ENCODE measurements at places on chromosomes 7 and 10. TPM values are rescaled to one million over a fixed set of nuclear protein-coding genes. Genes with fewer than 3 reads are reported as not detected.

DNA sequence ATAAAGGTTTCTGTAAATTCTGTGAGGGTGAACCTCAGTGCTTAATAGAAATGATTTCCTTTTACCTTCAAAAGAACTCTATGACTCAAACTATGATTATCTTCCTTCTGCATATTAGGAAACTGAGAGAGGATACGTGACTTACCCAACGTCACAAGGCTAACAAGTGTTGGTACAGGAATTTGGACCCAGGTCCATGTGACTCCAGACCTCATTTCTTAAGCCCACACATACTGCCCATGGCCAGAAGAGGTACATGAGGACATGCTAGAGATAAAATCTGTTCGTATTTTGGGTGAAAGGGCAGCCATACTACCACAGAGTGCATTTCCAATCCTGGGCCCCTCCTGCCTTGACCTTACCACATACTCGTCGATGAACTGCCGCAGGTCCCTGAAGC lies 61.5 kb upstream of the TM9SF3 start:
- no peak for DNase-seq

GRCh38 chr10:84511106-84511505 lies 182.7 kb downstream of the CCSER2 start:
- no peak for DNase-seq

DNA sequence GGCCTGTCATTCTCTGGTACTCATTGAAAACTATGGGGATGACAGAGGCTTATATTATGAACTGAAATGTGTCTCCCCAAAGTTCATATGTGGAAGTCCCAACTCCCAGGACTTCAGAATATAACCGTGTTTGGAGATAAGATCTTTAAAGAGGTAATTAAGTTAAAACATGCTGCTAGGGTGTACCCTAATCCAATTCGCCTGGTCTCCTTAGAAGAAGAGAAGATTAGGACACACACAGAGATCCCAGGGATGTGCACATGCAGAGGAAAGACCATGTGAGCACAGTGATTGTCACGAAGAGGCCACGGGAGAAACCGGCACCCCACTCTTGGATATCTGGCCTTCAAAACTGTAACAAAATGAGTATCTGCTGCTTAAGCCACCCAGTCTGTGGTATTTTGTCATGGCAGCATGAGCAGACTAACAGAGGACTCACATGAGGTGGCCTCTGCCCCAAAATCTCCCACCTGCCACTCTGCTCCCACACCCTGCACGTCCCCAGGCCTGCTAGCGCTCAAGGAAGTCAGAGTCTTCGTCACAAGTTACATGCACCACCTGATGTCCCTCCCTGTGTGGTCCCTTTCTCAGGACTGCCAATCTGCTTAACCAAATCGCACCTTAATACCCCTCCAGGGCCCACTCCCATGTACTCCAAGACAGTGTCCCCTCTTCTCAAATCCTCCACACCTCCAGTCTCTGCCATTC lies 26.8 kb downstream of the PLAC9 start:
- DNase-seq, result no peak

DNA sequence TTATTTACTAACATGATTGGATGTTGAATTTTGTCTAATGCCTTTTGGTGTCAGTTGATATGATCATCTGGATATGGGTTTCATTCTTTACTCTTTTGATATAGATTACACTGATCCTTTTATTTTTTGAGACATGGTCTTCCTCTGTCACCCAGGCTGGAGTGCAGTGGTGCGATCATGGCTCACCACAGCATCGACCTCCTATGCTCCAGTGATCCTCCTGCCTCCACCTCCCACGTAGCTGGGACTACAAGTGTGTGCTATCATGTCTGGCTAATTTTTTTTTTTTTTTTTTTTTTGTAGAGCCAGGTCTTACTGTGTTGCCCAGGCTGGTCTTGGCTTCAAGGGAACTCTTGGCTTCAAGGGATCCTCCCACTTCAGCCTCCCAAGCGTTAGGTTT lies 27.1 kb downstream of the BMS1 start:
- no peak for DNase-seq

GRCh38 chr10:24390146-24390700 lies 181.3 kb downstream of the KIAA1217 start:
- no peak for DNase-seq

- peak; percentile 12 for DNase-seq
These were observed 24.1 kb upstream of the PNLIP start for GRCh38 chr10:116521424-116522290.

DNA sequence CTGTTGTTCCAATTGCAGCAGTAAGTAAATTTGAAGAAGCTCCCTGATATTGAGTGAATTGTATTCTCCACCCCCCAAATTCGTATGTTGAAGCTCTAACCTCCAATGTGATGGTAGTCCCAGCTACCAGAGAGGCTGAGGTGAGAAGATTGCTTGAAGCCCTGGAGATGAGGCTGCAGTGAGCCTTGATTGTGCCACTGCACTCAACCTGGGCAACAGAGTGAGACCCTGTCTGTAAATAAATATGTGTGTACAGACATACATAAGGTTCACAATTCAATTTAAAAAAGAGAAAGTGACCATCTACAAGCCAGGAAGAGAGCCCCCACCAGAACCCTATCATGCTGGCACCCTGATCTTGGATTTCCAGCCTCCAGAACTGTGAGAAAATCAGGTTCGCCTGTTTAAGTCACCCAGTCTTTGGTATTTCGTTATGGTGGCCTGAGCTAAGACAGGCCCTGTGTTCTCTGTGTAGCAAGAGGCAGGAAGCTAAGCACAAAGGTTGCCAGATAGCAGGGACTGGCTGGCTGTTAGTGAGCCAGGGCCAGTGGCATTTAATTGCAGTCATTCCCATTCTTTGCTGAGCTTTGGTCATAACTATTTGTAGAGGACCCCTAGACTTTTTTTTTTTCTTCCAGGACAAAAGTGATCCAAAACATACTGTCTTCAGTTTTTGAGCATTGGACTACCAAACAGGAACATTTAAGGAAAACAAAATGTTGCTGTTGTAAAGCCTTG lies 45.6 kb downstream of the AUTS2 start:
- peak; percentile 67 for DNase-seq

- no peak for DNase-seq
These were observed 87.8 kb upstream of the DKK1 start for GRCh38 chr10:52226197-52226847.

GRCh38 chr10:102660888-102661657 lies 16.8 kb downstream of the TRIM8 start:
- DNase-seq, result no peak

DNA sequence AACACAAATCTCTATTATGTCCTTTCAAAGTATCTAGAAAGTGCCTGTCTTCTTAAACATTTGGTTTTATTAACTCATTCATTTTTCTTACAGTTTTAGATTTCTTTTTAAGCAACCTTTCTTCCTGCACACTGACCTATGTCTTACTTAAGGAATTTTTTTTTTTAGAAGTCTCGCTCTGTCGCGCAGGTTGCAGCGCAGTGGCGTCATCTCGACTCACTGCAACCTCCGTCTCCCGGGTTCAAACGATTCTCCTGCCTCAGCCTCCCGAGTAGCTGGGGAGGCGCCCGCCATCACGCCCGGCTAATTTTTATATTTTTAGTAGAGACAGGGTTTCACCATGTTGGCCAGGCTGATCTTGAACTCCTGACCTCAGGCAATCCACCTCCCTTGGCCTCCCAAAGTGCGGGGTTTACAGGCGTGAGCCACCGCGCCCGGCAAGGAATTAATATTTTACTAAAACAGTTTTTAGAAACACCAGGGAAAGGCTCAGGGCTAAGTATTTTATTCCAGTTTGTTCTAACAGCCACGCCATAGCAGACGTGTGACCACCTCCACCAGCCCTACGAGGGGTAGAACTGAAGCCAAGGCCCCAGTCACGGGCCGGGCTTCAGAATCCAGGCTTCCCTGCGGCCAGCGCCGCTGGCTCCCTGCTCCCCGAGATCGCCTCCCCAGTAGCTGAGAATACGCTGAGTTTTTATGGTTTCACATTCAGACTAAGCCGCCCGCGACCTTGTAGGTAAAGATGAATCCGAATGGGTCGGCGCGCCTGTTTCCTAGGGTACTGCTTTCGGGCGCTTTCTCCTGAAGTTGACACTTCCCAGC lies 941 bp upstream of the LUC7L2 start:
- DNase-seq, result no peak

- peak; percentile 14 for DNase-seq
These were observed 31.2 kb downstream of the SNX8 start for GRCh38 chr7:2283074-2283473.

Gene ZNF117
- 0.70 TPM for total RNA-seq

DNA sequence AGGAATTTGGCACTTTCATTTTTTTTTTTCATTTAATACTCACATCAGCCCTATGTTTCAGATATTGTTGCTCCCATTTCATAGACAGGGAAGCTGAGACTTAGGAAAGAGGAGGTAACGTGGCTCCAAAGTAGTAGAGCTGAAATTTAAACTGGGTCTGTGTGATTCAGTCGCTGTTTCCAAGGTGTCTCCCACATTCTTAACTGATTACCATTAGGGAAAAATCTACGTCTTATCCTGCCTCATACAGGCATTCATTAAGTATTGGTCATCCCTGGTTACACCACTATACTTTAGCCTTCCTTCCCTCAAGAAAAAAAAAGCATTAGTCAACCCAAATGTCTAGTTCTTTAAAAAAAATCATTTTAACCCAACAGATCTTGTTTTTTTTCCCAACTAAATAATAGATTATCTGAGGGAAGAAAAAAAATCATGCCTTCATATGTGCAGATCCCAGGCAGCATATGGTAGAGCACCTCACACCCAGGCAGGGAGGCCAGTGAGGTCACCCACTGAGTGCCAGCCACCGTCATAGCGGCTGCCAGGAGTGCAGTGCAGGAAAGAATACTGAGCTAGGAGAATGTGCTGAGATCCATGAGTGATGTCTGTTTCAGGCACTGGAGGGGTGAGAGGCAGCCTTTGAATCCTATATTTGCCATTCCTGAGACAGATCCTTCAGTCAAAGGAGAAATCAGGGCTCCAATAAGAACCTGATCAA lies 59.0 kb upstream of the SORCS3 start:
- no peak for DNase-seq

- DNase-seq, result no peak
These were observed 106.2 kb downstream of the TWIST1 start for GRCh38 chr7:19011212-19011611.

DNA sequence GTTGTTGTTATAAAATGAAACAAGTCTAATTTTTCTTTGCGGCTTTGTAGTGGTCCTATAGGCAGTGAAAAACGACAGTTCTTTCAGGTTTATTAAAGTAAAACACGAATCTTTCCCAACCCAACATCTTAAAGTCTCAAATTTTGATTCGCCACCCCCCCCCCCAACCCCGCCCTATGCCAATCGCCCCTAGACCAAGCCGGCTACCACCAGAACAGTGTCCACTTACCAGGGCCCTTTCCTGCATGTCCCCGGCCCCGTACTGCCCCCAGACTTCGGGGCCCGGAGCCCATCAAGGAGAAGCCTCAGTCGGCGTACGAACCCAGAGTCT lies 335 bp upstream of the CHCHD1 start:
- DNase-seq, result no peak

Gene AGAP5
- 24.6 TPM for total RNA-seq

Gene TRIM74
- total RNA-seq, result not detected

Gene KLLN
- not detected for total RNA-seq

Gene STEAP2
- 5.8 TPM for total RNA-seq

DNA sequence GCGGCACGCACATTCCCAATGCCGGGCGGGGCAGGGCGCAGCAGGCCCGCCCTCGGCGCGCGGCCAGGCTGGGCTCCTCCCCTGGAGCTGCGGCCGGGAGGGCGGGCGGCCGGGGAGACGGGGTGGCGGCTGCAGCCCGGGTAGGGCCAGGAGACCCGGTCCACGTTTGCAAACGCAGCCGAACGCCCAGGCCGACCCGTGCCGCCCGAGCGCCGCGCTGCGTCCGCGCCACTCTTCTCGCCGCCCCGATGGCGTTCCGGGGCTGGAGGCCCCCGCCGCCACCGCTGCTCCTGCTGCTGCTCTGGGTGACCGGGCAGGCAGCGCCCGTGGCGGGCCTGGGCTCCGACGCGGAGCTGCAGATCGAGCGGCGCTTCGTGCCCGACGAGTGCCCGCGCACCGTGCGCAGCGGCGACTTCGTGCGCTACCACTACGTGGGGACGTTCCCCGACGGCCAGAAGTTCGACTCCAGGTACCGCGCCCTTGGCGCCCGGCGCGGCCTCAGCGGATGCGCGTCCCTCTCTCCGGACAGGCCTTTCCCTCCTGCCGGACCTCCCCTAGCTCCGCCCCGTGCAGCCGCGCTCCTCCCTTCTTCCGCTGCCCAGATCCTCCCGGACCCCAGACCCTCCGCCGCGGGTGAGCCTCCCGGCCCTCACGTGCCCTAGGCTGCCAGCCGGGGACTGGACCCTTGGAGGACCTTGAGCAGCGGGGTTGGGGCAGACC lies at the start of gene FKBP9:
Gene FKBP9 (plus strand): TSS at position 115 of the 720 bp plus-strand sequence. CDS start 134 bp downstream, at position 249.
- DNase-seq, result peak; percentile 61

DNA sequence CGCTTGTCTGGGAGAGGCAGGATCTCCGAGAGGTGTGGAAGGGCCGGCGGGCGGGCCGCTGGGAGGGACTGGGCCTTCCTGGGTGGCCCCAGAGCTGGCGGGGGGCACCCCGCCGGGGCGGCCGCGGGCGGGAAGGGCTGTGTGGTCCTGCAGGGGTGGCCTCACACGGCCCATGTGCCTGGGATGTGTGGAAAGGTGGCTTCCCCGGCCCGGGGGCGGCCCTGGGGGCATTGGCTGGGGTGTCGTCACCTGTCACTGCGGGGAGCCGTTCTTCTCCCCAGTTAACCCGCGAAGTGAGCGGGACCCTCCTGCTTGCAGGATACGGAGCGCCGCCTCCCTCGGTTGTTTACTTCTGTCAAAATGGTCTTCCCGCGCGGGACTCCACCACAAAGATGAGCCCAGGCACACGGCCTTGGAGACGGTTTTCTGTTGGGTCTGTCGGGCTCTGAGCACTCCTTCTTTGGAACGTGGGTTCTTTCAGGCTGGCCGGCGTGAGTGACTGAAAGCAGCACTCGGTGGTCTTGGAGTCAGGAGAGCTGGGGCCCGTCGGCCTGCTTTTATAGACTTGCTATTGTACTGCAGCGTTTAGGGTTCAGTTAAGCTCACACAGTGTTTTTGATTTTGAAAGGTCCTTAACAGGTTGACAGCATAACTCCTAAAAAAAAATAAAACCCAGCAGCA lies 700 bp downstream of the SMC3 start:
- DNase-seq, result no peak

GRCh38 chr10:43069211-43069515 lies 7.7 kb upstream of the RET start:
- no peak for DNase-seq

GRCh38 chr7:18352339-18353255 lies 143.0 kb upstream of the HDAC9 start:
- peak; percentile 95 for DNase-seq

GRCh38 chr10:110389255-110389654 lies 84.5 kb upstream of the SMNDC1 start:
- no peak for DNase-seq
